ENCODE measurements at places on chromosomes 3 and 15.

DNA sequence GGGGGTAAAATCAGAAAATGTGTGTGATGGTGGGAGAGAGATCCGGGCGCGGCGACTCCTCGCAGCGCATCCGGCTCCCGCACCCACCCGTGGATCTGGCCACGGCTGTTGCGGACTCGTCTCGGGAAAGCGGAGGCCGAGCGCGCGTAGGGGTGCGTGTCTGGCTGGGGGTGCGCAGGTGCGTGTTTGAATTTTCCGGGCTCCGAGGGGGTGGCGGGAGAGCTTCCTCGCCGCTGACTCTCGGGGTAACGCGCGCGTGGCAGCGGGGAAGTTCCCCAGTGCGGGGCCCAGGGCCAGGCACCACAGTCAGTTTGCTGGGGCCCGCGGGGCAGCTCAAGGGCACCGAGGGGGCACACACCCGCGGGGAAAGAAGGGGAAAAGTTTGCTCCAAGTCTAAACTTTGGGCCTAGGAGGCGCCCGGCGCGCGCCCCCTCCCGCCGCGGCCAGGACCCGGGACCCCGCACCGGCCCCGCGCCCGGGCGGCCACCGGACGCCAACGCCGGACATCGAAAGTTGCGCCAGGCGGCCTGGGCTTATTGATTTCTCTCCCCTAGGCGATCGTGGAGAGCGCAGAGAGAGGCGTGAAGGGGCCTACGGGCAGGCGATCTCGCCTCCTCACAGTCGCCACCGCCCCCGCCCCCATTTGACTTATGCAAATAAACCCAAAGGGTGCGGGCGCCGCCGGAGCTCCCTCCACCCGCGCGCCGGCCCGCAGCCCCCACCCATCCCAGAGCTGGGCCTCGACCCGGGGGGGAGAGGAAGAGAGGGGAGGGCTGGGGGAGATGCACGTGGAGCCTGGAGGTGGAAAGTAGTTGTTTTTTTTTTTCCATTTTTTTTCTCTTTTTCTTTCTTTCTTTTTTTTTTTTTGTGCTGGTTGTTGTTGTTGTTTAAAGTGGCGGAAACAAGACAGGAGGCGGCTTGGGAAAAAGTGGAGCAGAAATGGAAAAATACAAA, 639 bp downstream of the FOXP1 start:
- DNase-seq = peak; percentile 50

GRCh38 chr15:29518442-29518841, 248.8 kb upstream of the NSMCE3 start:
- no peak for DNase-seq

DNA sequence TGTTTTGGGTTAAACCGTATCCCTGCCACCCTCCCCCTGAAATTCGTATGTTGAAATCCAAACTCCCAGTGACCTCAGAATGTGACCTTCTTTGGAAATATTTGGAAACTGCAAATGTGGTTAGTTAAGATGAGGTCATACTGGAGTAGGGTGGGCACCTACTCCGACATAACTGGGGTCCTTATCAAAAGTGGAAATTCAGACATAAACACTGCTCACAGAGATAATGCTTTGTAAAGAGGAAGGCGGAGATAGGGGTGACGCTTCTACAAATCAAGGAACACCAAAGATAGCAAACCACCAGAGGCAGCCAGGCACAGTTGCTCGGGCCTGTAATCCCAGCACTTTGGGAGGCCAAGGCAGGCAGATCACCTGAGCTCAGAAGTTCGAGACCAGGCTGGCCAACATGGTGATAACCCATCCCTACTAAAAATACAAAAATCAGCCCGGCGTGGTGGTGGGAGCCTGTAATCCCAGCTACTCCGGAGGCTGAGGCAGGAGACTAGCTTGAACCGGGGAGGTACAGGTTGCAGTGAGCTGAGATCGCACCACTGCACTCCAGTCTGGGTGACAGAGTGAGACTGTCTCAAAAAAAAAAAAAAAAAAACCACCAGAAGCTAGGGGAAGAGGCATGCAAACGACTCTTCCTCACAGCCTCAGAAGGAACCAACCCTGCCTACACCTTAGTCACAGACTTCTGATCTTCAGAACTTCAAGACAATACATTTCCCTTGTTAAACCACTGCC, 51.1 kb upstream of the CHD2 start:
- DNase-seq = peak; percentile 7

GRCh38 chr15:61008915-61009314, 220.2 kb downstream of the RORA start:
- DNase-seq = no peak

DNA sequence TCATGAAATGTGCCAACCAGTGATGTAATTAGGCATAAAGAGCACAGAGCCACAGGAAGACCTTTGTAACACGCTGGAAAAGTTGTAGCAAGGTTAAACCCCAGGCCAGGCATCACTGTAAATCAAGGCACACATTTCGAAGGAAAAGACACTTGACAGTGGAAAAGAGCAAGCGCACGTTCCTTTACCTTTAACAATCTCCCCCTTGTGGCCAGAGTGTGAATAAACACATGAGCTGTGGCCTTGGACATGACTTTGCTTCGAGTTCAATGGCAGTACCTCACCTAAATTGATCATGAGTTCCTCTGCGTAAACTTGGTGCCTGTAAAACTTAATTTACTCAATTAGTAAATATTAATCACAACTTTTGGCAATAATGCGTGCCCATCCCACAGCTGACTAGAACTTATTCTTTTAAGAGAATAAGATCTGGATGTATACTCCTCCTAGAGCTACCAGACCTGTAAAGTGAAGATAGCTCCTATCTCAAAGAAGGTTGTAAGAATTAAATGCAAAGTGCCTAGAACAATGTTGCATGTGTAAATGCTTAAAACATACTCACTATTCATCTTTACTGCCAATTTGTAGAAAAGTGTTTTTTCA, 757.0 kb upstream of the NECTIN3 start:
- DNase-seq = peak; percentile 22

Data from activated T-cell treated with anti-CD3 and anti-CD28 coated beads for 1 hour (primary cell).